Stimulated activated CD4-positive, alpha-beta T cell treated with anti-CD3 and anti-CD28 coated beads, Interleukin-1b, Interleukin-23, amount 100 ng/mL, for 24 hours (primary cell): ENCODE measurements at places on chromosomes 7 and 10.

GRCh38 chr10:69710008-69710888 is 80.2 kb downstream of the FAM241B start:
- DNase-seq: no peak

DNA sequence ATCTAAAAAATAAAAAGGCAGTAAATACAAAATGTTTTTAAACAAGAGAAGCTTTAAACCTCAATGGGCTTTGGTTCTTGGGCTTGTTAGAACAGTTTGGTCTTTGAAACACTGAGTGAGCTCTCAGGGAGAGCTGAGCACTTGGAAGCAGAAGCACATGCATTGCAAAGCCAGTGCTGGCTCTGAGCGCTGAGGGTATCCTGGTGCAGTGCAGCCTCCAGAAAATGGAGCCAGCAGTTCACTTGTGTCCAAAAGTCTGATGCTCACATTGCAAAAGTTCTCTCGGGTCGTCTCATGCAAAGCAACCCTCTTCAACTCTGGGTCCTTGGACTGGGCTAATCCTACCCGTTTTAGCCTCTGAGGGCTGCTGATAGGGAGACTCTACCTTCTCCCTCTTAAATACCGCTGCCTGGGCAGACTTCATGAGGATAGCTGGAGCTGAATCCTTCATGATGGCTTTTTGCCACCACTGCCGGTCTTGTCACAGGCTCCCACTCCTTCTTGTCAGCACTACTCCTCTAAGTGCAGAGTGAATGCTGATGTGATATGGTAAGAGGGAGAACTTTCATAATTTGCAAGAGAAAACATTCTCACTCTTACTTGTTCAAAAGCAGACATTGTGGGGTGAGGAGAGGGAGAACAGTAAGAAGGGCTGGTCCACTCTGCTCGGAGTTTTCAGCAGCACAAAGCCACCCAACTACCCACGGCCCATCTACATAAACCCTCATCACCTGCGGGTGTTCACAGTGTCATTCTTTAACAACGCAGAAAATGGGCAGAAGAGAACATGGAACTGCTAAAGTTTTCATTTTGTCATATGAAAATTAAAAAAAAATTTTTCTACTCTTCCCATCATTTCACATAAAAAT is 42.2 kb upstream of the BMPER start:
- DNase-seq: no peak

- DNase-seq: no peak
These were observed 102.1 kb downstream of the VPS41 start for GRCh38 chr7:38806912-38807311.

- DNase-seq: no peak
These were observed 94.6 kb upstream of the MACROH2A2 start for GRCh38 chr10:69957886-69958555.

- no peak for DNase-seq
These were observed 161.0 kb downstream of the SKIDA1 start for GRCh38 chr10:21364196-21365114.

DNA sequence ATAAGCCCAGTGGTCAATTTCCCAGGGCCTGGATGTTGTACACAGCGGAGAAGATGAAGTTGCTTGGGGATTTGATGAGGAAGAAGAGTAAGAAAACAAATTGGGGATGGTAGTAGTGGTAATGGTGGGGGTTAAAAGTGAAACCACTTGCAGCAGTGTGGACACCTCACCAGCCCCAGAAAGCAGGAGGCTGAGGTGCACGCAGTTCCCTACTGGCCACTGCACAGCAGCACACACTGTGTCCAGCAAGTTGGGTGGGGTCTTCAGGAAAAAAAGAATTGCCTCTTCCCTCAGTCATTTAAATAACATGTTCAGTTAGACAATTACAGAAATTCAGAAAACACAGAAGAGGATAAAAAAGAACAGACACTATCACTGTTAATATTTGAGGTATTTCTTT is 96.6 kb downstream of the TAX1BP1 start:
- no peak for DNase-seq

DNA sequence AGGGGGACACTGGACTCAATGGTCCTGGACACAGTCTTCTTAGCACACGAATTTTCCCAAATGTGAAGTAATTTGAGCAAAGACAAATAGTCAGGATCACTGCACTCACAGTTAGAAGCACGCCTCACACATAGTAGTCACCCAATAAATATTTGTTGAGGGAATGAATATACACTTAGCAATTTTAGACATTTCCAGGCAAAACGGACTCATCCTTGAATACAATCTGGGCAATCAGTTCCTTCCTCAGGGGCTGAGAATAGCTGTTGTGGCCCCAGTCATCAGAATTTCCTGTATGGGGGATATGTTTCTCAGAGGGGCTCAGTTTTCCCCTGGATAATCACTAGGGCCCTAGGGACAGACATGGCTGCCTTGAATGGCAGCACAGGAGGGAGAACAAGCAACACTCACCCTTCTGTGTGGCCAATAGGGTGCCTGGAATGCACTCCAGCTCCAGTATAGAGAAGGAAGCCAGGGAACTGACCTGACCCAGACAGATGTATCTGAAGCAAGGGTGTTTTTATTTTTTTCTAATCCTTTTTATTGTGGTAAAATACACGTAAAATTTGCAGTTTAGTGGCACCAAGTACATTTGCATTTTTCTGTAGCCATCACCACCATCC is 282.7 kb upstream of the ZNF32 start:
- DNase-seq: no peak

DNA sequence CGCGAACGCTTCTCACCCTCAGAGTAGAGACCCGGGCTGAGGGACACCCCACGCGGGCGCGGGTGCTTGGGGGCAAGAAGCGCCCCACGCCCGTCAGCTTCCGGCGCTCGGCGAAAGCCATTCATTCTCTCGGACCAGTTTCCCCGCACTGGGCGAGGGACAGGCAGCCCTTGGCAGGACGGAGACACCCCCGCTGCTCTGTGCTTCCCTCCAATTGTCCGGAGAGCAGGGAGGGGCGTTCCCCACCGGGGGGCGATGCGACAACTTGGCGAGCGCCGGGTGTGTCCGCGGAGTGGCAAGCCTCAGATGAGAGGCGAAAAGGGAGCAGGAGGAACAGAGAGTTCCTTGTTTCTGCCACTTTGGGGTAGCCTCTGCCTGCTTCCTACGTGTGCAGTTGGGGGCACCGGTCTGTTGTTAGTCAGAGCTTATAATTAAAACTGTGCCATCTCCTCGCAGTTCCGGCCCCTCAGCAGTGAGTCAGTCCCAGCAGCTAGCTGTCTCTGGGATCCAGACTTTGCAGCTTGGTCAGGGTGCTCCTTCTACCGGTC is 1.7 kb downstream of the GPR158 start:
- DNase-seq: no peak

DNA sequence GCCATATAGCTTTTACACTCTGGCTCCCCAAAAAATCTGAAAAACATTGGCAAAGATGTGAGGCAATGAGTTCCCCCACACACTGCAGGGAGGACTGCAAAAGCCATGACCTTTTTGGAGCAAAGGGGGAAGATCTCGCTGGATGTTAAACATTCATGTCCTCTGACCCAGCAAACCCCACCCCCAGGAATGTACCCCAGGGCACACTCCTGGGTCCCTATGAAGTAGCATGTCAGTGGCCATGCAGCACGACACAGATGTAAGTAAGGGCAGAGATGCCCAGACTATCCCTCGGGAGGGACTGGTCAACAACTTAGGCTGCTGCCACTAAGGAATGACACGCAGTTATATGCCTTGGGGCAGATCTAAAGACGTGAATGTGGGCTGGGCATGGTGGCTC is 100.6 kb downstream of the DLG5 start:
- no peak for DNase-seq

DNA sequence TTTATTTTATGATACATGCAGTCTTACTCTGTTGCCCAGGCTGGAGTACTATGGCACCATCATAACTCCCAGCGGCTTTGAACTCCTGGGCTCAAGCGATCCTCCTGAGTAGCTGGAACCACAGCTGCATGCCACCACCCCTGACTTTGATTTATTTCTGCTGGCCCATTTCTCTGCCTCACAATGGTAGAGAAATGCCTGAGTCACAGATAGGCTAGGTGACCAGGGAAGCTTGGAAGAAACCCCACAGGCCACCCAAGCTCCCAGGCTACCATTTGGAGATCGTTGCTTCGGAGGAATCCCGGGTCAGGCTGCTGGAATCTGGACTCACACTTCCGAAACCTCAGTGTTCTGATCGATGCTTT is 17.4 kb upstream of the BAIAP2L1 start:
- DNase-seq: no peak

DNA sequence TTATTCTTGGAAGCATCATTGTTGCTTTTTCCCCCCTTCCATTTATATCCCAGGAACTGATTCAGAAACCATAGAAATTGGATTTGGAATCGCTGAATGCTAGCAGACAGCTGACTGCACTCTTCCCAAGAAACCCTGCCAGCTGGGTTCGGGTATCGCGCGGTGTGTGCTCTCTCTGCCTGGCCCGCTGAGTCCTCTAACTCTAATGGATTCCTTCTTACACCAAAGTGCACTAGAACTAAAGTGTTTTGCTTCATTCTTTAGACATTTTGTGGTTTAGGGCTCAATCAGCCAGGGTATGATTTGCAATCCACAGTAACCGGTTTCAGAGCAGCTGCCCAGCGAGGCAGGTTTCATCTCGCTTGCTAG is 92.2 kb downstream of the EGFR start:
- no peak for DNase-seq
